ENCODE measurements at places on chromosomes 4 and X. TPM values are rescaled to one million over a fixed set of nuclear protein-coding genes. Genes with fewer than 3 reads are reported as not detected.

Gene MED14
- total RNA-seq: 62.0 TPM

Gene F8A3
- total RNA-seq: not detected

GRCh38 chrX:68989456-68989855 lies 160.6 kb downstream of the EFNB1 start:
- no peak for DNase-seq

DNA sequence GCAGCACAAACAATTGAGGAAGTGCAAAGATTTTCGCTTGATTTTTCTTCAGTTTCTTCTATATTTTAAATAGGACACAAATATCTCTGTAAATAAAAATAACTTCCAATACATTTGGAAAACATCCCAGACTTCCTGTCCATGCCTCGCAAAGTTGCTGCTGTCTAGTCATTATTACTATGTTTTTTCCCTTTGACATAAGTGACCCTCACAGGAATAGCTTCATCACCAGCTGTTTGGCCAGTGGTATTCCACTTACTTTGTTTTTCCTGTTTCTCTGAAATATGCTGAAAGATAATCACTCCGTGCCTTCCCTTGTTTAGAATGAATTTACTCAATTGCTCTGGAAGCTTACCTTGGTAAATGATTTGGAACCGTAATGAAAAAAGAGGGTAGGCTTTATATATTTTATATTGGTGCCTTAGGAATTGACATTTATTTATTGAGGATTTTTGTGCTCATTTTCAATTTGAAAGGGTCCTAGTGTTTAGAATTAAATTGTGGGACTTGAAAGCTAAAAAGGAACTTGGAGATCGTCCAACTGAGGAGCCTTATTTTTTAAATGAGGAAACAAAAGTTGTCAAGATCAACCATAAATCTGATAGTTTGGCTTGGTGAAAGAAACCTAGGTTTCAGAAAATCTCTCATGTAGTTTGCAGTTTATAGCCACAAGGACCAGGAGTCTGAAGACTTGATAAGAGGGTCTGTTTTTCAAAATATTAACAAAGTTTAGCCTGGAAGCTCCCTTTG lies 65.6 kb downstream of the CDKL5 start:
- DNase-seq: peak; percentile 6

- DNase-seq: no peak
These were observed 241.9 kb downstream of the SLC39A8 start for GRCh38 chr4:102103368-102103767.

- no peak for DNase-seq
These were observed 697 bp downstream of the ZNF280C start for GRCh38 chrX:130267956-130268448.

GRCh38 chrX:17072301-17072700 lies 125.8 kb downstream of the REPS2 start:
- DNase-seq: no peak

DNA sequence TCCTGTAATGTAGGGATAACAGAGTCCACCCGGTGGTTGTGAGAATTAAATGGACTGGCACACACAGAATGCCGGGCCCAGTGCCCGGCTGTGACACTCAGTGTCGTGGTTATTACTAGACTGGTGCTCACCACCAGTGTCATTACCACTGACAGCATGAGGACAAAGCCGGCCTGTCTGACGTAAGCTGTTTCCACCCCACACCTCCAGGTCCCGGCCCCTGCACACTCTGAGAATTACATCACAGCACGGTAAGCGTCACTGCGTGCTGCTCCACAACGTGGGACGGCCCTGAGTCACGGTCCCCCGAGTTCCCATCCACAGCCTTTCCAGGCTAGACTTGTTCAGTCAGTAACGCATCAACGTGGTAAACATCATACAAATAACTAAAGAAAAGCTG lies 22.9 kb downstream of the FAT1 start:
- no peak for DNase-seq
